ENCODE measurements at places on chromosomes 4 and X.
A peak's percentile ranks its signal among the peaks of the same experiment; 100 is the strongest.

- no peak for DNase-seq
These were observed 49.5 kb downstream of the TMEM154 start for GRCh38 chr4:152630324-152630723.

DNA sequence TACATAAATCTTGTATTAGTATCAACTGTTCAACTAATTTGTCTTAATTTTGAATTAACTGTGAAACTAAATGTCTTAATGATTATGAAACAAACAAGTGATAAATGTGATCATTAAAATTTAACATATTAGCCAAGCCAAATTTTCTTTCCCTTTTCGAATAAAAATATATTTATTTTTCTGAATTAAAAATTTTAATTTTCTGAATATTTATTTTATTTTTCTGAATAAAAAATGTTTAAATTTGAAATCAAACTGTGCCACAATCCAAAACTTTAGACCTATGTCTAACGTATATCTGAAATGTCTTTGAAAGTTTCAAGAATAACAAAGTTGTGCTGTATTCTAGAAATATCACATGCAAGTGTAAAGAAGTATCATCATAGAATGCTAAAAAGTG lies 4.7 kb downstream of the GABRA2 start:
- DNase-seq = no peak

- peak; percentile 80 for DNase-seq
These were observed 307.3 kb downstream of the RAPGEF2 start for GRCh38 chr4:159410076-159410777.

DNA sequence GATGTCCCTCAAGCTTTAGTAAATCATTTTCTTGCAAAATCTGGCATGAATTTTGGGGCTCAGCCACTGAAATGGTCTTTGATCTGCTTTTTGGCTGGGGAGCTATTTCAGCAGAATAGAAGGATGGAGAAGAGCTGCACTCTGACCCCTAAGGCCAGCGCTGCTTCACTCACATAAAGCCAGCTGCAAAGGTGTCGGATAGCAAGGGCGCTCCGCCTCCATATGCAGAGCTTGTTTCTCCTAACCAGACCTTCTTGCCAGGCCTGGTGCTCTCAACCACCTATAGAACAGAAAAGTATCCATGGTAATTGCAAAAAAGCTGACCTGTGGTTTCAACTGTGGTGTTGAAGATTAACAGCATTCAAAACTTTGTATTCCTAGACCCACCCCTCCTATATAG lies 24.1 kb upstream of the COQ2 start:
- no peak for DNase-seq

- DNase-seq = peak; percentile 68
These were observed 6.8 kb downstream of the ANXA3 start for GRCh38 chr4:78558410-78558809.

GRCh38 chr4:123876671-123877101 lies 480.1 kb downstream of the SPRY1 start:
- no peak for DNase-seq

DNA sequence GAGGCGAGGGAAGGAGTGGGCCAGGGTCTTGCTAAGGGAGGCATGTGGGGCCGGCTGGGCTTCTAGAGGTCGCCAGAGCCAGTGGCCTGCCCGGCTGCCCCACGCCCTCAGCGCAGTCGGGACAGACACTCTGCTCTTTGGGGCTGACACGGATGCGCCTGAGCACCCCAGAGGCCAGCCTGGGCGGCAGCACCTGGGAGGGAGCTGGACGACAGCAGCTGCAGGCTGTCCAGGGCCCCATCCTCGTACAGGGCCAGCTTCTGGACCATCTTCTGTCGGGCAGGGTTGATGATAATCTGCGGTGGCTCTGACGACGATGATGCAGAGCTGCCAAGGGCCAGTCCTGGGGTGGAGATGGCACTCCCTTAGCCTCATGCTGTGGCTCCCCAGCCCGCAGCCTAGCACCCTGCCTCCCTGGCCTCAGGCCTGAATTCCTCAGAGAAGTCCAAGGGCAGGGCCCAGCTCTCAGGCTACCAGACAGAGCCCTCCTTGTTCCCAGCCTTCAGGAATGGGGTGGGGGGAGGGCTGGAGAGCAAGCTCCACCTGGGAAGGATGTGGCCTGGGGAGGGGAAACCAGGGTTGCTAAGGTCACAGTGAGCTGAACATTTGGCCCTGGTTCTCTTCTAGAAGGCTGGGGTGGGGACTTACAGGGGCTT lies 7.2 kb downstream of the IRAK1 start:
- DNase-seq = no peak

GRCh38 chr4:67770422-67770821 lies 16.2 kb upstream of the GNRHR start:
- peak; percentile 88 for DNase-seq

GRCh38 chr4:89657931-89658700 lies 178.8 kb downstream of the SNCA start:
- peak; percentile 47 for DNase-seq

DNA sequence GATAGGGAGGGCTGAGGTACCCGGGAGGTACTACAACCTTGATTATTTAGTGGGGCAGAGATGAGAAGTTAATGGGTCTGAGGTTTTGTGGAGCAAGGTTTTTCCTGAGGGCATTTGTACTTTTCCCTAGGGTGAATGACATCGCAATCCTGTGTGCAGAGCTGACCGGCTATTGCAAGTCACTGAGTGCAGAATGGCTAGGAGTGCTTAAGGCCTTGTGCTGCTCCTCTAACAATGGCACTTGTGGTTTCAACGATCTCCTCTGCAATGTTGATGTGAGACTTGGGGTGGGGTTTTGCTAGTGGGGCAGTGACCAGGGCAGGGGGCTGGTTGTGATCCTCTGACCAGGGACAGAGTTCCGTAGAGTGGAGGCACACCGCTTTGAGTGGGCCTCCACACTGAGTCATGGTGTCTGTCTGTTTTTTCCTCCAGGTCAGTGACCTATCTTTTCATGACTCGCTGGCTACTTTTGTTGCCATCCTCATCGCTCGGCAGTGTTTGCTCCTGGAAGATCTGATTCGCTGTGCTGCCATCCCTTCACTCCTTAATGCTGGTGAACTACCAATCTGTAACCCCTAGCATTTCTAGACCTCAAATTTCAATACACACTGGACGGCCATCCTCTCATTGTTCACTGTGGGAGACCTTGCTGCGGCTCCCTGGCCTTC lies 9.9 kb downstream of the MED12 start:
- DNase-seq = no peak

DNA sequence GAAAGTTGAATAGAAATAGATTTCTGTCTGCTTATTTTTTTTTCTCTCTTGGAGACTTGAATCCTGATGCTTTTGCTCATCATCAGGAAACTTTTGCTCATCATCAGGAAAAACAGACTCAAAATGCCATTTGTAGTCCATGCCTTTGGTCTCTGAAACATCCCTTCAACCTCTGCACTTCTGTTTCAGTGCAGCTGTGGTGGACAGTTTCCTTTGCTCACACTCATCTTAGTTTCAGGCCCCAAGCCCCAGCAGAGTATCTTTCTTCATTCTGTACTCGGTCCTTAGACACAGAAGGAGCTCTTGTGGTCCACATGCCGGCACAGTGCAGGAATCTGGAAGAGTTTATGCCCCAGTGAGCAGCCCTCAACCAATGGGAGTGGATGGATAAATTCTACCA lies 337.9 kb downstream of the PPP3CA start:
- DNase-seq = no peak

DNA sequence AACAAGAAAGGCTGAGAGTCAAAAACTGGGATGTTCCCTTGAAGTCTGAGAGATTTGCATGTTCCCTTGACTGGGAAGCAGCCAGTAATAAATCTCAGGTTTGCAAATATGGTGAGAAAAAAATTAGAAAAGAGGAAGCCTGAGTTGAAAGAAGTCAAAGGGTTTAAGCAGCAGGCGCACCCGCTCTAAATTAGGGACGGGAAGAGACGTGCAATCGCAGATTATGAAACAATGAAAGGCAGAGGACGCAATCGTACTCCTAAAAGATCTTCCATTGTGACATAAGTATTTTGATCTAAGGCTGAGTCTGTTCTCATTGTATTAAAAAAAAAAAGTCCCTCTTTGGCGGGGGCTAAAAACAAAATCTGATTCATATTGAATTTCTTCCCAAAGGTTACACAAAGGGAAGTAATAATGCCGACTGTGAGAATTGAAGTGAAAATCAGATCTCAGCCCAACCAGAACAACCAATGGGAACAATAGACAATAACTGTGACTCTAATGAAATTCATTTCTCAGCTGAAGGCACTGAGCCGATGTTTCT lies 28.2 kb downstream of the SAT1 start:
- DNase-seq = peak; percentile 55
